ENCODE measurements at places on chromosomes 1 and 21. TPM values are rescaled to one million over a fixed set of nuclear protein-coding genes. Genes with fewer than 3 reads are reported as not detected.
A peak's percentile ranks its signal among the peaks of the same experiment; 100 is the strongest.

DNA sequence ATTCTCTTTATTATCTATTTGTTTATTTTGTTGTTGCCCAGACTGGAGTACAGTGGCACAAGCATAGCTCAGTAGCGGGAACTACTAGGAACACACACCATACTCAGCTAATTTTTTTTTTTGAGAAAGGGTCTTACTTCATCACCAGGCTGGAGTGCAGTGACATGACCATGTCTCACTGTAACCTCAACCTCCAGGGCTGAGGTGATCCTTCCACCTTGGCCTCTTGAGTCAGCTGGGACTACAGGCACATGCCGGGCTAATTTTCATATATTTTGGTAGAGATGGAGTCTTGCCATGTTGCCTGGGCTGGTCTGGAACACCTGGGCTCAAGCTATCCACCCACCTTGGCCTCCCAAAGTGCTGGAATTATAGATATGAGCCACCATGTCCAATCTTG lies 5.3 kb upstream of the TXNIP start:
- H3K27me3 ChIP-seq = no peaks in the 10 kb centered on the region
- no peaks in the 10 kb centered on the region for H3K4me1 ChIP-seq
- H3K27ac ChIP-seq = no peak overlapping the region
- H3K36me3 ChIP-seq = no peaks in the 10 kb centered on the region
- no peak for DNase-seq

- H3K27me3 ChIP-seq = no peaks in the 10 kb centered on the region
- H3K27ac ChIP-seq = no peak overlapping the region
- no peak overlapping the region for H3K4me3 ChIP-seq
- no peak for DNase-seq
- no peaks in the 10 kb centered on the region for H3K36me3 ChIP-seq
These were observed 122.3 kb downstream of the SLC30A10 start for GRCh38 chr1:219806020-219806419.

GRCh38 chr1:200861937-200862647 lies 10.7 kb upstream of the GPR25 start:
- H3K27me3 ChIP-seq = no peaks in the 10 kb centered on the region
- no peaks in the 10 kb centered on the region for H3K4me1 ChIP-seq
- H3K27ac ChIP-seq = no peak overlapping the region

DNA sequence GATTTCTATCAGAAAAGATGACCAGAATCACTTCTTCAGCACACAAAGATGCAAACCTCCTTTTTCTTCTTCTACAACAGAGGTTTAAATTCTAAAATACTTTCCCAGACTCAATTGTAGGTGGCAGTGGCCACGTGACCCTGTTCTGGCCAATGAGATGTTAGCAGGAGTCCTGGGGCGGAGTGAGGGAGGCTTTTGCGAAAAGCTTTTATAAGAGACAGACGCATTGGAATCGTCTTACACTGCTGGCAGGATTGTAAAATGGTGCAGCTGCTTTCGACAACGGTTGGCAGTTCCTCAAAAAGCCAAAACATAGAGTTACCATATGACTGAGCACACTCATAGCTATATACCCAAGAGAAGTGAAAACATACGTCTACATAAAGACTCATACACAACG lies 87.0 kb upstream of the MAGI3 start:
- DNase-seq = no peak
- H3K27me3 ChIP-seq = no peaks in the 10 kb centered on the region
- H3K27ac ChIP-seq = no peak overlapping the region
- H3K36me3 ChIP-seq = no peaks in the 10 kb centered on the region

DNA sequence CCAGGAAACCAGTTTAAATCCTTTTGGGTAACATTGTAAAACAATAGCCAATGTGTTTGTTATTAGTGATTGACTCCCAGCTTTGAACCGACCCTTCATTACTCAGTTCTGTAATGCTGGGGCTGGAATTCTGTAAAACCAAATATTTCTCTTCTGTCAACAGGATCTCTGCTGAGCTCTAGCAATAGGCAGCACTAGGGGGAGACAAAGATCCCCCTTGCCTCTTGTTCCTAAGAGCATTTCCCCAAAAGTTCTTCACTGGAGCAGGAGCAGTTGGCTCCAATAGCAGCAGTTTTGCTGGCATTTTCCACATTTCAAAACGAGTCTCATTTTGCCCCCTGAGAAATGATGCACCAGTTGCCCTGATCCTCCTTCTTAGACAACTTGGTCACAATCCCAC lies 1671.1 kb downstream of the MRPL39 start:
- no peak for DNase-seq
- H3K27me3 ChIP-seq = no peaks in the 10 kb centered on the region
- no peak overlapping the region for H3K4me3 ChIP-seq
- no peaks in the 10 kb centered on the region for H3K36me3 ChIP-seq
- no peaks in the 10 kb centered on the region for H3K4me1 ChIP-seq

DNA sequence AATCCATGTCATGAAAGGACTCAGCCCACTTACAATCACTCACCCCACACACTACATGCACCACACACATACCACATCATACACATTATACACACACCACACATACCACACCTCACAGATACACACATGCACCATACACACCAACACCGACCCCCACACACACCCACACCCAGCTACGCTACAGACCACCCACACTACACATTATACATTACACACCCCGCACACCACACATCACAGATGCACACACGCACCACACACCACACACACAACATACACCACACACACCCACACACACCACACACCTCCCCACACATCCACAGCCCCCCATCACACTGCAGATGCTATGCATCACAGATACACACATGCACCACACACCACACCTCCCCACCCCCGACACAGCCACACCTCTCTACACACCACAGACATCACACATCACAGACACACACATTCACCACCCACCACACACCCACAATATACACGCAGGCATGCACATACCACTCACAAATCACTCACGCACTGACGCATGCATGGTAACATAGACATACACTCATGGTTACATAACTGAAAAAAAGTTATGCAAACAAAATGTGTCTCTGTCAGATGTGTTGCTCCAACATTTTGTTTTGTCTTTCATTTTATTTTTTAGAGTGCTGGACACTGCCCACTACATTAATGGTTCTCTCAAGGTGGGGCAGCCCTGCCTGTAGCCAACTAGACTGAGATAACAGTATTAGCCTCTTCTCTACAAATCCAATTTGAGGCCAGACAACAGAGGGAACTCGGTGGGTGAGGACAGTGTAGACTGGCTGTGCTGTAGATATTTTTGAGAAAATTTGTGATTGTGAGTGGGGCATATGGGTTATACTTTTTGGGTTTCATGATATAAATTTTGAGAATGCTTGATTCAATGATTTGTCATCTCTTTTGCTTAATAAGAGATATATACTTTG lies 15.2 kb upstream of the PGBD2 start:
- DNase-seq = no peak
- H3K4me1 ChIP-seq = no peaks in the 10 kb centered on the region
- H3K27me3 ChIP-seq = no peaks in the 10 kb centered on the region
- no peaks in the 10 kb centered on the region for H3K36me3 ChIP-seq
- no peak overlapping the region for H3K27ac ChIP-seq
- H3K4me3 ChIP-seq = no peak overlapping the region

GRCh38 chr1:8026976-8027747 lies 1.1 kb upstream of the ERRFI1 start:
- H3K27ac ChIP-seq = peak overlapping the region; percentile 70
- H3K36me3 ChIP-seq = no peaks in the 10 kb centered on the region
- DNase-seq = peak; percentile 86
- peak overlapping the region; percentile 6 for H3K4me3 ChIP-seq
- no peaks in the 10 kb centered on the region for H3K27me3 ChIP-seq

GRCh38 chr1:94362466-94363058 lies 55.6 kb upstream of the ABCD3 start:
- no peak overlapping the region for H3K4me3 ChIP-seq
- no peak for DNase-seq
- no peaks in the 10 kb centered on the region for H3K36me3 ChIP-seq
- H3K27me3 ChIP-seq = no peaks in the 10 kb centered on the region
- H3K4me1 ChIP-seq = no peaks in the 10 kb centered on the region

GRCh38 chr21:43001316-43001715 lies 27.0 kb downstream of the PKNOX1 start:
- no peak for DNase-seq
- H3K27ac ChIP-seq = no peak overlapping the region
- H3K4me3 ChIP-seq = no peak overlapping the region
- no peaks in the 10 kb centered on the region for H3K4me1 ChIP-seq
- no peaks in the 10 kb centered on the region for H3K36me3 ChIP-seq
- no peaks in the 10 kb centered on the region for H3K27me3 ChIP-seq

- H3K36me3 ChIP-seq = no peaks in the 10 kb centered on the region
- H3K27ac ChIP-seq = no peak overlapping the region
- DNase-seq = no peak
- no peak overlapping the region for H3K4me3 ChIP-seq
- no peaks in the 10 kb centered on the region for H3K27me3 ChIP-seq
- H3K4me1 ChIP-seq = no peaks in the 10 kb centered on the region
These were observed 658 bp downstream of the UBXN11 start for GRCh38 chr1:26305667-26306289.

DNA sequence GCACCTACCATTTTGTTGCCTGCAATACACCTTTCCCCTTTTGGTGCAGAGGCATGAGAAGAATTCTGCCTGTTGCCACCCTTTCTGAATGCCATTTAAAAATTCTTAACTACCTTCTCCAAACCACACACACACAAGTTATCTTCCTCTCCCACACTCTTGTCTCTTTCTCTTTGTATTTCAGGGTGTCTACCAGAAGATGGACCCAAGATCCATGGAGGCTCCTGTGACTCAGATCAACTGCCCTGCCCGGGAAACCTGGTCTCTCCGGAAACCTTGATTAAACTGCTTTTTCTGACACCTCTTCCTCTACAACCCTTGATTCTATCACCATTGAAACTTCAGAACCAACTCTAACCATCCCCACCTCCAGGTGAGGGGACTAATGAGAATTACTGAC lies 2.4 kb upstream of the TARS2 start:
- H3K36me3 ChIP-seq = no peaks in the 10 kb centered on the region
- H3K27me3 ChIP-seq = no peaks in the 10 kb centered on the region
- DNase-seq = no peak
- no peaks in the 10 kb centered on the region for H3K4me1 ChIP-seq
- no peak overlapping the region for H3K4me3 ChIP-seq

- no peak overlapping the region for H3K27ac ChIP-seq
- DNase-seq = no peak
- H3K4me3 ChIP-seq = no peak overlapping the region
- H3K27me3 ChIP-seq = no peaks in the 10 kb centered on the region
- H3K4me1 ChIP-seq = peaks cover 3% of the 10 kb centered on the region
These were observed 3.1 kb upstream of the LMOD1 start for GRCh38 chr1:201949491-201949890.

DNA sequence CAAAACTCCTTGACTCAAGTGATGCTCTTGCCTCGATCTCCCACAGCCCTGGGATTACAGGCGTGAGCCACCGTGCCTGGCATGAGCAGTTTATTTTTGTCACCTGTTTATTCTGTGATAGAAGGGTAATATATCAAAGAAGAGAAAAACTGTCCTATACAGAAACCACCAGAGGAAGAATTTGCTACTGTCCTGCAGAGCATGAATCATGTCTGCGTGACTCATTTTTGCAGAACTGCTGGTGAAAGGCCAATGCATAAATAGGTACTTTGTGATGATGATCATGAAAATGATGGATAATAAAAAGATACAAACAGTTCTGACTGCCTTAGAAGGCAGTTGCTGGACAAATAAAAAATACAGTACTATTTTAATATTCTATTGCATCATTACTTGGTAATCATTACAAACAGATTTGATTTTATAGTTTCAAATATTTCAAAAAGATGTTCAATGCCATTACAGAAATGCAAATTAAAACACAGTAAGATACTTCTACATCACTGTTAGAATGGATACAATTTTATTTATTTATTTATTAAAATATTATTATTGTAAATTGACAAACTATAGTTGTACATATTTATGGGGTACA lies 26.5 kb downstream of the RIPPLY3 start:
- no peak overlapping the region for H3K4me3 ChIP-seq

DNA sequence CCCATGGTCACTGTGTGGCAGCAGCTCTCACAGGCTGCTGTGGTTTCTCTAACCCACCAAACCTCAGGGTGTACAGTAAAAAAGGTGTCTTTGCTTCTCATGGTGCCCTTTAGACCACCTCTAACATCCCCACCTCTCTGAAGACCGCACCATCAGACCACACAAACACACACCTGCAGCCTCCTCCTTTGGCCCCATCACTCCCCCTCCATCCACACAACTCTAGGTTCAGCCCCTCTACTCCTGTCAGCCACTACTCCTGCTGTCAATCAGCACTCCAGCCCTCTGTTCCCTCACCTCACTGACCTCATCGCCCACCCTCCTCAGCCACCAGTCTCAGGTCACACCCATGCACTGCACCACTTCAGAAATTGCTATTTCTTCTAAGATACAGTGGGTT lies 7.5 kb downstream of the ZNF692 start:
- no peaks in the 10 kb centered on the region for H3K36me3 ChIP-seq
- no peaks in the 10 kb centered on the region for H3K4me1 ChIP-seq
- no peak for DNase-seq
- H3K4me3 ChIP-seq = no peak overlapping the region
- no peak overlapping the region for H3K27ac ChIP-seq

GRCh38 chr1:8412183-8412831 lies 94.4 kb downstream of the SLC45A1 start:
- peaks cover 5% of the 10 kb centered on the region for H3K4me1 ChIP-seq
- H3K36me3 ChIP-seq = no peaks in the 10 kb centered on the region
- no peak for DNase-seq
- no peaks in the 10 kb centered on the region for H3K27me3 ChIP-seq

- H3K27ac ChIP-seq = no peak overlapping the region
- no peak for DNase-seq
- H3K4me1 ChIP-seq = no peaks in the 10 kb centered on the region
- H3K36me3 ChIP-seq = no peaks in the 10 kb centered on the region
These were observed 1078.3 kb downstream of the TTLL7 start for GRCh38 chr1:82920418-82921248.

Gene TMEM79
- total RNA-seq = 1.2 TPM

Gene GBP6
- not detected for total RNA-seq

Gene CFHR5
- total RNA-seq = not detected

Gene DENND2D
- 12.3 TPM for total RNA-seq

Gene SIK1
- 51.4 TPM for total RNA-seq

Gene TEX50
- not detected for total RNA-seq

Gene SV2A
- 16.9 TPM for total RNA-seq

Gene LIN9
- total RNA-seq = 1.8 TPM

Gene FAM177B
- 0.18 TPM for total RNA-seq

Gene CLEC20A
- total RNA-seq = not detected
